ENCODE measurements at places on chromosomes 6 and 20.

GRCh38 chr6:44388887-44389286 lies 1.4 kb downstream of the CDC5L start:
- peak; percentile 14 for DNase-seq

- DNase-seq, result no peak
Measured at GRCh38 chr6:166850677-166851076, 105.7 kb downstream of the RNASET2 start.

- DNase-seq, result peak; percentile 92
Measured at GRCh38 chr20:49529470-49529869, 38.5 kb downstream of the PTGIS start.

DNA sequence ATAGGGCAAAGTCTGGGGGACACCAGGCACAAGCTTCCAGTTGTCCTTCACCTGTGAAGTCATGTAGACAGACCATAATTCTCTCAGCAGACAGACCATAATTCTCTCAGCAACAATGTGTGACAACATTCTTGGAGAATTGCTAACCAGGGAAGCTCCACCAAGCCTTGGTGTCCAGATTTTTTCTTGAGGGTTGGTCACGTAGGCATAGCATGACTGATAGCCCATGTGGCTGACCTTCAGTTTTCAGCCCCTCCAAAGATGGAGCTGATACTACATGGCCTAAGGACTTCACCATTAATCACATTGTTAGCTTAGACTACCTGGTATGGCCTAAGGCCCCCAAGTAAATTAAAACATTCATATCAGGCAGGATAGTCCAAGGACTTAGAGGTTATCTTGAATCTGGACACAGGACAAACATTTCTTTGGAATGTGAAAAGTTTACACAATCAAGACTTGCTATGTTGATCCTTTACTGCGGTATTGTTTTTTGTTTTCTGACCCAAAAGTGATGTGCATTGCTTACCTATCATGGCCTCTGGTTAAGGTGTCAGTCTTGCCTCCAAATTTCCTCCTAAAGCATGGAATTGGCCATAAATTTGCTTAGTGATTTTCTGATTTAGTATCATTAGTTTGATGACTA lies 76.9 kb downstream of the CEP57L1 start:
- DNase-seq, result no peak

DNA sequence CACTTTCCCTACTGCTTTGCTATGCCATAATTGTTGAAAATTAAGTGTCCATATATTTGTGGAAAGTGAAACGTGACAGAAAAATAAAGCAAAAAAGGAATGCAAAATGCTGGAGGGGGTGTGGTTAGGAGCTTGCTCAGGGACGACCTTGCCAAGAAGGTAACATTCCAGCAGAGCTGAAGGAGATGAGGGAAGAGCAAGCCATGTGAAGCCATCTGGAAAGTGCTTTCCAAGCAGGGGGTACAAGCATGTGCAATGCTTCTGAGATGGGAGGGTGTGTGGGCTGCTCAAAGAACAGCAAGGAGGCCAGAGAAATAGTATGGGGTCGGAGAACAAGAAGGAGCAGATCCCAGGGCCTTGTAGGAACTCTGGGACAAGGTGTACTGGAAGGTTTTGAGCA lies 161.7 kb downstream of the ISM1 start:
- DNase-seq, result no peak
